ENCODE measurements at places on chromosomes 3 and 15.

GRCh38 chr3:159189994-159190669, 388.3 kb downstream of the MFSD1 start:
- DNase-seq, result peak; percentile 69

GRCh38 chr15:71823801-71824200, 13.4 kb downstream of the NR2E3 start:
- no peak for DNase-seq

DNA sequence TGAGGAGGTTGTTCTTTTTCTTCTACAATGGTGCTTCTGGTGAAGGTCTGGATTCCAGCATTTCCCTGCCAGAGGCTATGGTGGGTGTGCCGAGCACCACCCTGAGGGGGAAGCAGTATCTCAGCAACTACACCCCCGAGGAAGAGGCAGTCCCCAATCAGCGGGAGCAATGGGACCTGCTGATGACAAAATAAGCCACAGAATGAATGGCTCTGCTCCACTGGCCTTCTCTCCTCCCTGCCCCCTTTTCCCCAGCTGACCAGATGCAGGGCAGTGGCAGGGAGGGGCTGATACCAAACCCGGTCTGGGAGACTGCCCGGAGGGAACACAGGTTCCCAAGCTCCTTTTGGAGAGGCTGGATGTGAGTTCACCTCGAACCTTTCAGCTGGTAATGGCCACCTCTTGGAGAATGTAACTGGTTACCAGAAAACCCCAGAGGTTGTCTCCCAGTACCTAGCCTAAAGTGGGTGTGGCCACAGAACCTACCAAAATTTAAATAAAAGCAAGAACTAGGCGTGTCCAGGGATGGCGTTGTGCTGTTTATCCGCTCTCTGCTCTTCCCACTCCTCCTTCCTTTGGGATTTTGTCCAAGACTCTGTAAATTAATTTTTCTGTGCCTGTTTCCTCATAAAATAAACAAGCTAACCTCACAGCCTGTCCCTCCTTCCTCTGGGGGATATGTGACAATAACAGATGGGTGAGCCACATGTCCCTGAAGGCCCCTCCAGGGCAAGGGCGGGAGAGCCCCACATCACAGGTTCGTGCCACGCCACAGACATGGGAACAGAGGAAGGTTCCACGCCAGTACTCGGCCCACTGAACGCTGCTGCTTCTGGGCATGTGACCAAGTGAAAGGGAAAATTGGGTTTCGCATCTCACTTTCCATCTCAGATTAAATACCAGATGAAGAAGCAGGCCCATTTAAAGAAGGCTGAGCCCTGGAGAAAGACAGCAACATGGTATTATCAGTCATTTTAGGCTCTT, 35.1 kb upstream of the SPTBN5 start:
- DNase-seq, result no peak

DNA sequence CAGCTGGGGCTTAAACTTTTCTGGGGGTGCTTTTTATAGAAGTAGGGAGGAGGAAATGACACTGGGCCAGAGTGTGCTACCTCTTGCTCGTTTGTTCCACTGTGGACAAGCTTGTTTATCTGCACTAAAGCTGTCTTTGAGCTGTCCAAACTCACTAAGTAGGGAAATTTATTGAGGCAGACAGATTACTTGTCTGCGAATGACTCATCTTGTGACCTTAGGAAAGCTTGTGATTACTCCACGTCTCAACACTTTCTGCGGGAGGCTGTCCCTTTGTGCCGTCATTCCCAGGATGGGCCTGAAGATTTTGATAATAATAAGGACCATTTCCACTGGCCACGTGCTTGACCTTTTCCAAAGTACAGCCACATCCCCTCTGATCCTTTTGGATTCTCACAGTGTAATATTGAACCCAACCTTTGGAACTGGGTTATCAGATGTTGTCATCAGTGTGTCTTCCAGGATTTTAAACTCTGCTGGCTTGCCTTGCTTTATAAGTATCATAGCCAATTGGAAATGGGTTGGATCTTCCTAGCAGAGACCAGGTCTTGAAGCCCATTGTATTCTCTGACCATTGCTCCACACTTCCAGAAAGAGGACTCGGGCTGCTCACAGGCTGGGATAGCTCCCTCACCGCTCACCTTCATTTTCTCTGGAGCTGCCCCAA, 84.7 kb downstream of the AGBL1 start:
- DNase-seq, result no peak

DNA sequence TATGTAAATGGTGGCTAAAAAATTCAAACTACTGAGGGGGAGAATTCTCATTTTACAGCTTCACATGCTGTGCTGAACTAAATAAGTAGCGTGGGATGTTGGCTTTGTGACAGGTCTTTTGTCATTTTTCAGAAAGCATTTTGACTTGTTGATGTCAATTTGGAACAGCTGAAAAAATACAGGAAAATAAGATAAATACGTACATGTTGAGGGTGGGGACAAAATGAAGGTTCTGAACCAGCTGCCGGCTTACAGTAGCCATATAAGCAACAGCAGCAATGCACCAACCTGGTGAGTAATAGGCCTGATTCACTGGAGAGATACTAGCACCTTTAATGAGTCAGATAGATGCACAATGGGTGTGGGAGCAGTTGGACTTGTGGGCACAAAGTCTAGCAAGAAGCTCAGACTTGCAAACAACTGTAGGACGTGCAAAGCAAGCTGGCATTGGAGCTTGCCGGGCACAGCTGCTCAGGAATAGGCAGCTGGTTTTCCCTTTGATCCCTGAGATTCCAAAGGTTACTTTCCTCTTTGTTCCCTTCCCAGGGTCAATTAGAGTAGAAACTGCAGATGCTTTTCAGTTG, 12.9 kb downstream of the B3GNT5 start:
- no peak for DNase-seq

DNA sequence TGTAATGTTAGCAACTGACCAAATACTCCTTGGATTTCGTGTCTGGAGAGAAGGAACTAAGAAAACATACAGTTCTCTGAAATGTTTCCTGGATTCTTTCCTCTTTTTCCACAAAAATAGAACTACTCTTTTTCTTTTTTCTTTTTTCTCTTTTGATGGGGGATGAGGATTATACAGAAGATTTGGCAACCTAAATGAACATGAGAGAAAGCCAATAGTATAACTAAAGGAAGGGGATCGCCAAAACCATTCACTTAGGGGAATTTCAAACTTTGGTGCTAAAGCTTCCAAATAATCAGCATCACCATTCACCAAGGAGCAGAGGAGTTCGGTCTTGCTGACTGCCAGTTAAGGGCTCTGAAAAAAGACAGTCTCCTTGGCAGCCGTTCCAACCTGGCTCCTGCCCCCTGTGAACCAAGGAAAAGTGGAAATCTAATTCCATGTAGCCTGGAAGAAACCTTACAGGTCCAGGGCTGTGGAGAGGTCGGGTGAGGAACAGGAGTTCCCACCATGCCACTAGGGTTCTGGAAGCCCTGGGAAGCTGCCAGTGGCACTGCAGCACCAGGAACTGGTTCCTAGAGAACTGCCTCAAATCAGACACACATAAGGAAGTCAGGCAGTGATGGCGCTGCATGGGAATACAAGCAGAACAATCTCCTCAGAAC, 176.9 kb downstream of the TNIK start:
- no peak for DNase-seq

GRCh38 chr3:183064475-183064874, 34.8 kb downstream of the MCCC1 start:
- DNase-seq, result no peak

DNA sequence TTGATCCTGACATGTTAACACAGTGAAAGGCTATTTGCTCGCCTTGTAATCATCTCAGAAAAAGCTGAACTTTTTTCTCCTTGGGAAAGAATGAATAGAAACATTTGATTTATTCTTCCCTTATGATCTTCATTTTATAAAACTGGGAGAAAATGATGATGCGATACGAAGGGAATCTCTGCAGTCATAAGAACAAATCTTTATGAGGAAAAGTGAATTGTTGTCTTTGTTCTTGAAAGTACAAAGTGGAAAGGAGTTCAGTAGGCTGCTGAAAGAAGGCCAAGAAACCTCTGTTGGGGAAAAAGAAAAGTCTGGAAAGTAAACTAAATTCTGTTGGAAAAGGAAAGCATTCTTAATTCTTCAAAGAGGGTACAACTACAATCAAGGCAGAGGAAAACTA, 248.8 kb downstream of the NSUN3 start:
- DNase-seq, result no peak

GRCh38 chr3:55571913-55572312, 84.8 kb upstream of the WNT5A start:
- DNase-seq, result no peak

- no peak for DNase-seq
Measured at GRCh38 chr3:170997961-170998913, 28.3 kb downstream of the SLC2A2 start.

- DNase-seq, result no peak
Measured at GRCh38 chr3:138060792-138061191, 50.8 kb downstream of the CLDN18 start.

GRCh38 chr15:57213862-57214261, 162.4 kb upstream of the CGNL1 start:
- no peak for DNase-seq

GRCh38 chr15:85383470-85384148, 3.2 kb downstream of the AKAP13 start:
- DNase-seq, result no peak

- DNase-seq, result no peak
Measured at GRCh38 chr3:143848704-143849103, 436 bp upstream of the SLC9A9 start.

DNA sequence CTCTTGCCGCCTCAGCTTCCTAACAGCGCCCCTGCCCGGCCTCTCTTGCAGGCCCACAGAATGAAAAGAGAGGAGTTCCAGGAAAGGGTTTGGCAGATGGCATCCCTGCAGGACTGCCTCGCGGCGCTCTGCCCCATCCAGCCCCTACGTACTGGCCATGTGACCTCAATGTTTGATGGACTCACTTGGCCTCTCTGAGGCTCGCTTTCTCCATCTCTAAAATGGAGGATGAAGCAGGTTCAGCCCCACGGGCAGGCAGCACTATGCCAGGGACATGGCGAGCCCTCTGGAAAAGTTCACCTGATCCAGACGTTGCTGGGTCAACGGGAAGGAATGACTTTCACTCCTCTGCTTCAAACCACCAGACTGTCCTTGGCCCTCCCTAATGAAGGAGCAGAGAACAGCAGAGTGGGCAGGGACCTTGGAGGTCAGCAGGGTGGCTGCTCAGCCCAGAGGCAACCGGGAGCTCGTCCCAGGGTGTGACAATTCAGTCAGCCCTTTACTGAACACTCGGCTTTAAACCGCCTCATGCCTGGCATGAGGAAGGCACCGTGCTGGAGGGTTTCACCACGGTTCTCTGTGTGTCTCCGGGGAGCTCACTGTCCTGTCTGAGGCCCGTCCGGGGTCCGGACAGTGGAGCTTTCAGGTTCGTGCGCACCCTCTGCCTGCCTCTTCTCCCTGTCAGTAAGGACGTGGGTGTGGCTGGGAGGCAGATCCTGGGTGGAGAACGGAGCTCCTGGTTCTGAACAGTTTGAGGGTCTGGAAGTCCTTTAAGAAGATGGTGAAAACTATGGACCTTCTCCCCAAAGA, 101.3 kb downstream of the LINGO1 start:
- no peak for DNase-seq

Measured in AG09309 (cell line).